ENCODE measurements at places on chromosomes 5 and 9.
A peak's percentile ranks its signal among the peaks of the same experiment; 100 is the strongest.

- DNase-seq, result no peak
Measured at GRCh38 chr5:179256328-179257175, 88.7 kb downstream of the ADAMTS2 start.

- DNase-seq, result no peak
Measured at GRCh38 chr5:169071-169727, 22.1 kb upstream of the LRRC14B start.

- no peak for DNase-seq
Measured at GRCh38 chr5:14917719-14918118, 46.1 kb upstream of the ANKH start.

DNA sequence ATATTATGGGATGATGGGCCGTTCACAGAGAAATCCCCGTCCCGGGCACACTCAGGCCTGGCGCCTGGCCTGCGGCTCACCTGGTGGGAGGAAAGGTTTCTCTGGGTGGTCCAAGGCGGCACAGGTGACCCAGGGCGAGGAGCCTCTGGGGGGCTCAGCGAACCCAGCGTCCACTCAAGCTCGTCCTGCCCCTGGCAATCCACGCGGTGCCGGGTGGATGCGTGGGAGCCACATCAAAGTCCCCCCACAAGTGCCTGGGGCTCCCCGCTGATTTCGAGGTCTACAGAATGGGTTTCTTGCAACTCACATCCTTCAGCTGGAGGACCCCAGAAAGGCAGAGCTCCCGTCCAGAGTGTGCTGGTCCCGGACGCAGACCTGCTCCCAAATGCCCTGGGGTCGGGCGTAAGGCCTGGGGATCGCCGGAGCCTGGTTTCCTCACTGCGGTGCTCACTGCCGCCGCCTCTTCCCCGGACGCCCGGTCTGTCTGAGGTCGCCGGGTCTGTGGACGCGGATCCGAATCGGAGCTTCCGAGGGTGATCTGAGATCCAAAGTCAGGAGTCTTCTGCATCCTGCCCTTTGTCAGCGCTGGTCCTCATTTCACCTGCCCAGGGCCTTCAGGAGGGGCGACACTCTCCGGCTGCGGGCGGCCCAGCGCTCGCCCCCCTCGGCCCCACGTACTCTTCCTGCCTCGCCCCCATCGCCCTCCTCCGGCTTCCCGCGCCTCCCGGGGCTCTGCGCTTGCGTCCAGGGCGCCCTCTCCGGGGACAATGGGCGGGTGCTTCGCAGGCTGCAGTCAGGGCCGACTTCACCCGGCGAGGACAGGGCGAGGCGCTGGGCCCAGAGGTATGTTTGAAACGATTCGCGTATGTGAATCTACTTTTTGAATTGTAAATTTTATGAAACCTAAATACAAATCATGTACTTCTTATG is 20.0 kb upstream of the RUFY1 start:
- peak; percentile 32 for DNase-seq

DNA sequence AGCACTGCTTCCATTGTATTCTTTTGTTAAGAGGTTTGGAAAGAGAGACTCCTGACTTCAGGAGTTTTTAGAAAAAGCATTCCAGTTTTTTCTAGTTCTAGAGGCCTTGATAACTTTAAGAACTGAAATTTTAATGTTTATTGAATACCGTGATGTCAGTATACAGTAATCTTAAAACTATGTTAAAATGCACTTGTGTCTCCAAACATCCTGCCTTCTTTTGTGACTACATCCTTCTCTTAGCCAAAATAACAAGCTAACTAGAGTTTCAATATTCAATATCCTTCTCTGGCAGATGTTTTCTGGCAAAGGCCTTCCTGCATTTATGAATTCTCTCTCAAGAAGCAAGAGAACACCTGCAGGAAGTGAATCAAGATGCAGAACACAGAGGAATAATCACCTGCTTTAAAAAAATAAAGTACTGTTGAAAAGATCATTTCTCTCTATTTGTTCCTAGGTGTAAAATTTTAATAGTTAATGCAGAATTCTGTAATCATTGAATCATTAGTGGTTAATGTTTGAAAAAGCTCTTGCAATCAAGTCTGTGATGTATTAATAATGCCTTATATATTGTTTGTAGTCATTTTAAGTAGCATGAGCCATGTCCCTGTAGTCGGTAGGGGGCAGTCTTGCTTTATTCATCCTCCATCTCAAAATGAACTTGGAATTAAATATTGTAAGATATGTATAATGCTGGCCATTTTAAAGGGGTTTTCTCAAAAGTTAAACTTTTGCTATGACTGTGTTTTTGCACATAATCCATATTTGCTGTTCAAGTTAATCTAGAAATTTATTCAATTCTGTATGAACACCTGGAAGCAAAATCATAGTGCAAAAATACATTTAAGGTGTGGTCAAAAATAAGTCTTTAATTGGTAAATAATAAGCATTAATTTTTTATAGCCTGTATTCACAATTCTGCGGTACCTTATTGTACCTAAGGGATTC is 43.1 kb downstream of the NDFIP1 start:
- no peak for DNase-seq

DNA sequence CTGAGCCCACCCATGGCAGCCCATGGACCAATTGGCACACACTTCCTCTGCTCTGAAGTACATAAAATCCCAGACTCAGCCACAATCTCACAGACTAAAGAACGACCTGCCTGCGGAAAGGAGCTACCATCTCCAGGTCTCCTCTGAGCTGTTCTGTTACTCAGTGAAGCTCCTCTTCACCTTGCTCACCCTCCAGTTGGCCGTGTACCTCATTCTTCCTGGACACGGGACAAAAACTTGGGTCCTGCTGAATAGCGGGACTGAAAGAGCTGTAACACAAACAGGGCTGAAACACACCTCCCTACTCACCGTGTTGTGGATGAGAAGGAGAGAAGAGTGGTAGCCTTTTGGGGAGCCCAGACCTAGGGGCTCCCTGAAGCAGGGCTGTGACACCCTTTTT is 128.7 kb downstream of the GAS1 start:
- no peak for DNase-seq

- no peak for DNase-seq
Measured at GRCh38 chr5:57258052-57258451, 84.2 kb downstream of the GPBP1 start.

GRCh38 chr9:77582525-77582924 is 65.6 kb downstream of the GNA14 start:
- DNase-seq, result no peak

DNA sequence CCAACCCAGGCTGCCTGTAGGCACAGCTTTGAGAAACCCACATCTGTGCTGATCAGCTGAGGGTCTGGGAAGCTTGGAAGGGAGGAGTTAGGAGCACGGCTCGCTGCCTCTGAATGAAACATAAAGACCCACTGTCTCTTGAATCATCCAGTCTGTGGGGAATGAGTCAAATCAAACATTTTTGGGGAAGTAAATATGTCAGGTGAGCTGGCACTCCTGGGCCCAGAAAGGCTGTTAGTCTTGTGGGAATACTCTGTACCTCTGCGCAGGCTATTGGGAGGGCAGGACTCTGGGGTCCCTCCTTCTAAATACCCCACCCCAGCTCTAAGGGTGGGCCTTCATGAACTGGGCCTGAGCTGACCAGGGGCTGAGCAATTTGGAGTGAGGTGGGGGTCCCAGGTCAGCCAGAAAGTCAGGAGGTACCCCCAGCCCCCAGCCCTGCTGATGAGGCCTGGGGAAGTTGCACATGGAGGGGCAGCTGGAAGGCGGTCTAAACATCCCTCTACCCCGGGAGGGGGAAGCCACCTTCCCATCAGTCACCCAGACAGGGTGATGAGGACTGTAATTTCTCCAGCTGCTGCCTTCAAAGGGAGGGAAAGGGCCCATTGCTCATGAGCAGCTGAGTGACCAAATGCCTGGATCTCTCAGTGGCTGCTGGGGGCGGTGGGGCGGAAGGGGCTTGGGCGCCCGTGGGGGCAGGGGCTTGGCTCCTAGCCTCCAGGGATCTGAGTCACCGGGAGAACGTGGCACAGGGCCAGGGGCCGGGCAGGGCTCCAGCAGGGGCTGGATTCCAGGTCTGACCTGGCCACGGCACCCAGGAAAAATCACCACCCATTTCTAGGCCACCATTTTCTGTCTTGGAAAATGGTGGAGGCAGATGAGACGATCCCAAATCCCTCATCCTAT is 10.8 kb downstream of the FIBCD1 start:
- no peak for DNase-seq

GRCh38 chr9:15420796-15421195 is 1.9 kb upstream of the SNAPC3 start:
- DNase-seq, result no peak

GRCh38 chr9:119537138-119537537 is 167.9 kb upstream of the BRINP1 start:
- no peak for DNase-seq

GRCh38 chr9:120932086-120932823 is 5.7 kb upstream of the TRAF1 start:
- DNase-seq, result no peak

DNA sequence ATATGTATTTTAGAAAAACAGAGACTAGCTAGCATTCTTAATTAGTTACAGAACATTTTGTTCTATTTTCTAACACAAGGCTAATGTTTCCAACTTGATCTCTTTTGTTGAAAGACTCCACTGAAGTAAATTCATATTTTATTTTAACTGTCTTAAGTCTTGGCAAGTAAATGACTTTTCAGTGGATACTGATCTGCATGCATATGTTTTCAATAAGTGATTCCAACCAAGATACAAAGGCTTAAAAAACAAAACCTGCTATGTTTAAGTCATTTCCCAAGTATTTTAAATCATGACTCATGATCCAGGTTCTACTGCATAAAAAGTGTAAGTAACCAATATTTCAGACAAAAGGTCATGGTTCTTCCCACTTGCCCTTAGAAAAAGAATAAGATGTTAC is 5.7 kb downstream of the CDO1 start:
- no peak for DNase-seq

- DNase-seq, result no peak
Measured at GRCh38 chr9:35422346-35422745, 67.6 kb upstream of the RUSC2 start.

GRCh38 chr5:153551537-153552079 is 61.1 kb downstream of the GRIA1 start:
- DNase-seq, result no peak

GRCh38 chr5:66850354-66851075 is 254.3 kb downstream of the MAST4 start:
- DNase-seq, result no peak

Data from activated effector memory CD4-positive, alpha-beta T cell treated with Interleukin-2 at 50 U/mL for 16 hours (primary cell).